ENCODE measurements at places on chromosomes 12 and 14.

DNA sequence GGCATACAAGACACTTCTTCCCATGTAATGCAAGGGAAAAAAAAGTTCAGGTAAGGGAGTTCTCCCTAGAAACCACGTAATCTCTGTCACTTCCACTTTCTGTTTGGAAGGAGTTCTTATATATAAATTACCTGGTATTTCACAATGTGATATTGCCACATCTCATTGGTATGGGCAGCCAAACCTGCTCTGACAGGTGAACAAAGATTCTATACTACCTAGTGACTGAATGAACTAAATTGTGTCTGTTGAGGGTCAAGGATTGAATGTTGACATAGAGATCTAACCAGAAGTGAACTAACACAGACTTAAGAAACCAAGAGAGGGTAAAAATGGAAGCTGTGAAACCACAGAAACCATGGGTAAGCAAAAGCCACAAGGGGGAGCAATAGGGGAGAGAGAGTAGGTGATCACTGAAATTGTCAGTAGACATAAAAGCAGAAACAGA, 161.3 kb downstream of the RPL10L start:
- DNase-seq, result no peak

DNA sequence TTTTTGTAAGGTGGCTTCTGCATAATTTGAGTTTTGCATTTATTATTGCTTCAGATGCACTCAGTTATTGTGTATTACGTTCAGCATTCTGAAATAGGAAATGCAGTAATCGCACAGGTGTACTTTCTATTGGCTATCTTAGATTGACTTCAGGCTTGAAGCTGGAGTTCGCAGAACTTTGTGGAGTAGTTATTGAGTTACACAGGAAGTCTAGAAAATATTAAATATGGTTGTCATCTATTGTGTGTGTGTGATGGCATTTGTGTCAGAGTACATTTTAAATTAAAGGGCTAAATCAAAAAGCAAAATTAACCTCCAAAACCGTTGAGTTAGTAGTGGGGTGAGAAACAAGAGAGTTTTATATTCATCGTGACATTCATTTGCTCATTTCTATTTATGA, 2.7 kb downstream of the ARID2 start:
- no peak for DNase-seq

- DNase-seq, result no peak
Observed at GRCh38 chr12:16359512-16360491, 12.4 kb downstream of the MGST1 start.

DNA sequence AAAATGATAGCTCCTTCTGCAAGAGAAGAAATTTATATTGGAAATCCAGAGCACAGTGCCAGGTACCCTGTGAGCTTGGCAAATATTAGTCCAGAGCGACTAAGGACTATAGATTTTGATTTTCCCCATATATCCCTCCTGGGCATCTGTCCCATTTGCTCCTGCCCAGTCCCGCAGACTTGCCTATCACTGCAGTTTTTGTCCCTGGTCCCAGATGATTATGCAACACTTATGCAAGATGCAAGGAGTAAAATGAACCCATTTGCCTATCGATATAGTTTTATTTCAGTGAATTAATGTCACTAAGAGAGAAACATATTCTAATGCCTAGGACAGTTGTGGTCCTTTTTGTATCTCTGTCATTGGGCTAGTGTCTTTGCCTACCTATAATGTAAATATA, 215.9 kb upstream of the BMP4 start:
- no peak for DNase-seq

GRCh38 chr14:70807898-70808415, 1.4 kb downstream of the MAP3K9 start:
- no peak for DNase-seq

DNA sequence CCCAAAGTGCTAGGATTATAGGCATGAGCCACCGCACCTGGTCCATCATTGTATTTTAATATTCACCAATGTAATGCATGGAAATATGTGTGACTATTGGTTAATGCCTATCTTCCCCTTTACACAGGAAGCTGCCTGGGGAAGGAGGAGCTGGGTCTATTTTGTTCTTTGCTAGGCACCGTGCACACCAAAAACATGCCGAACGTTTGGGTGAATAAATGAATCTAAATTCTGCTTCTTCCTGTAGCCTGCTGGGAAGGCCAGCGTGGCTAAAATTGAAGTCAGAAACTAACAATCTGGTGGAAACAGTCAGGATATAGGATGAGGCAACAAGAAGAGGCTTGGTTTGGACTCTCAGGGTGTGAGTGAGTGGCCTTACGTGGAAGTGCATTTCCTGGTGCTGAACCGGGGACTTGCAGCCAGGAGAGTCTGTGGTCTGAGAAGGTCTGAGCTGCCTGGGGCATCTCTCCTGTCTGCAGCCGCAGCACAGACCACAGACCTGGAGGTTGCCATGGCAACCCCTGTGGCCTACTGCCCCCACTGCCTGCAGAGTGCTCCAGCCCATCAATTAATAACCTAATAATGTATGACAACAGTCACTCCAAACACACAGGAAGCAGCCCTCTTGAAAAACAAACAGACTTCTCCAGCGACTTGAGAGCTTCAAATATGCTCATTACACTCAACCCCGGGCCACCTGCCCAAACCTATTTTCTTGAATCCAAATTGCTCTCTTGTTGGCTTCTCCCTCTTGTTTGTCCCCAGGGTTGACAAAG, 5.5 kb upstream of the GPR68 start:
- DNase-seq, result no peak

GRCh38 chr12:39538679-39539104, 80.9 kb downstream of the ABCD2 start:
- no peak for DNase-seq

- no peak for DNase-seq
Observed at GRCh38 chr14:67729072-67729885, 27.6 kb downstream of the RDH12 start.

- DNase-seq, result no peak
Observed at GRCh38 chr12:49827401-49828099, 663 bp downstream of the NCKAP5L start.

DNA sequence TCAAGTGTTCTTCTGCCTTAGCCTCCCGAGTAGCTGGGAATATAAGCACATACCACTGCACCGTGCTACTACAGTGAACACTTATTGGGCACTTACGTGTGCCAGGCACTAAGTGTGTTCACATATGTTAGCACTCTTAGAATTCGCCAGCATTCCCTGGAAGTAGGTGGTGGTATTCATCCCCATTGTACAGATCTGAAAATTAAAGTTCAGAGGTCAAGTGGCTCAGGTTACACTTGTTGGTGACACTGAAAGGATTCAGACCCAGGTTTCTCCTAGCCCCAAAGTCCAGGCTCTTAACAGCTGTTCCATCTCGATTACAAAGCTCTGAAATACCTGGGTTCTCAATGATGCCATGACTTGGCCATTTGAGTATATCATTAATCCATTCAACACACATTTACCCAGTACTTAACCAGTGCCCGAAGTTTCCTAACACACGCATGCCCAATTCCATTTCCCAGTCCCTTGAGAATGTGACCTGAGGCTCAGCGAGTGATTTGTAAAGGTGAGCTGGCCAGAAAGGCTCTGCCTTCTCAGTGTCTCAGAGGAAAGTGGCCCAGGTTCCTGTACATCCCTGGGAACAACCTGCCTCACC, 4.8 kb downstream of the MVK start:
- DNase-seq, result no peak

DNA sequence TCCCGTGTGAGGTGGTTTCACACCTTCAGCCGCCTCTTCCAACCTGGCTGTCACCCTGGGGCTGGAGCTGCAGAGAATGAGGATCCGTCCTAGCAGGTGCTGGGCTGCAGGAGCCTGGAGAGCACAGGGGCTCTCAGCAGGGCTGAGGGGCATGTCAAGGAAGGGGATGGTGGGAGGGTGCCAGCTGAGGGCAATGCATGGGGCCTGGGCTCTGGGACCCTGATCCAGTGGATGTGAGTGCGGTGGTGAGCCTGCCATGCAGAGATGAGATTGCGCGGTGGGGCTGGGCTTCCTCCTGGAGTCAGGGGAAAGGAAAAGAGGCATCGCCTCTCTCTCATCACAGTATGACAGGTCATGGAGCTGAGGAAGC, 31.5 kb downstream of the ANAPC7 start:
- DNase-seq, result no peak

- DNase-seq, result no peak
Observed at GRCh38 chr12:85468356-85469157, 188.5 kb downstream of the ALX1 start.

- no peak for DNase-seq
Observed at GRCh38 chr14:105041841-105042765, 21.2 kb upstream of the CDCA4 start.

- DNase-seq, result no peak
Observed at GRCh38 chr14:44112774-44113460, 394.2 kb downstream of the FSCB start.

GRCh38 chr12:128571906-128572810, 251.6 kb downstream of the SLC15A4 start:
- no peak for DNase-seq

- no peak for DNase-seq
Observed at GRCh38 chr14:103404032-103404918, 19.1 kb downstream of the MARK3 start.

DNA sequence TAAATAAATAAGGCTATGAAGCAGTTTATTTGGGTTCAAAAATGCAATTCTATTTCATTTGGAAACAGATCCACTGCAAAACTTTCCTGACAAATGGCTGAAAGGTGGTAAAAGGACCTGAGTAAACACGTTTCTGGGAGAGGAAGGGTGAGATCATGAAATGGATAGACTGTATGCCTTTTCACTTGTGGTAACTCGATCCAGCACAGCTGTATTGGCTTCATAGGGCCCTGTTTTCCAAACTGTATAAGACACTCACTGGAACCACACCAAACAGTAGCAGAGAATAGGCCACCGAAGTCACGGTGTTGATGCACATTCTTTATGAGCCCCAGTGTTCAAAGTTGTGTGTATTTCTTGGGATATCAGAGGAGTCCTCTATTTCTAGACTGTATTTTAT, 325.2 kb upstream of the DIO2 start:
- DNase-seq, result no peak

DNA sequence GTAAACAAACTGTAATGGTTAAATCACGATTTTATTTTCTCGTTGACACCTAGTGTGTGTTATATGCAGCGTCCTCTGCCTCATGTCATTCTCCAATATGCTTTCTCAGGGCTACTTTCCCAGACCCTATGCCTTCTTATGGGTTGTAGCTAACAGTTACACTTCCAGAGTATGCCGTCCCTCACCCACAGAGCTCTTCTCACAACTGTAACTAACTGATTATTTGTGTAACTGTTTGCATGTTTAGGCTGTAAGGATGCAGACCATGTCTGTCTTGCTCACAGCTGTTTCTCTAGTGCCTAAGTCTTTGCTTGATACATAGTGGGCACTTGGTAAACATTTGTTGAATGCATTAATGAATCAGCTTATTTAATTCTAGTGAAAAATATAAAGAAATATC, 417.5 kb downstream of the ZFP36L1 start:
- no peak for DNase-seq

DNA sequence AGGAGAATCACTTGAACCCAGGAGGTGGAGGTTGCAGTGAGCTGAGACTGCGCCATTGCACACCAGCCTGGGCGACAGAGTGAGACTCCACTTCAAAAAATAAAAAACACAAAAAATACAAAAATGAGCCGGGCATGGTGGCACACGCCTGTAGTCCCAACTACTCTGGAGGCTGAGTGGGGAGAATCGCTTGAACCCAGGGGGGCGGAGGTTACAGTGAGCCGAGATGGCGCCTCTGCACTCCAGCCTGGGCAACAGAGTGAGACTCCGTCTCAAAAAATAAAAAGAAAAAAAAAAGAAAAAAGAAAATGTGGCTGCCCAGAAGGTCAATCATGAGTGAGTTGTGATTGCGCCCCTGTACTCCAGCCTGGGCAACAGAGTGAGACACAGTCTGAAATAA, 9.2 kb downstream of the DNAJC22 start:
- DNase-seq, result peak; percentile 17

- no peak for DNase-seq
Observed at GRCh38 chr14:30525833-30526232, 33.1 kb upstream of the G2E3 start.

- DNase-seq, result no peak
Observed at GRCh38 chr12:115504306-115505290, 772.9 kb downstream of the MED13L start.

GRCh38 chr14:21257394-21257909, 11.8 kb downstream of the HNRNPC start:
- no peak for DNase-seq

DNA sequence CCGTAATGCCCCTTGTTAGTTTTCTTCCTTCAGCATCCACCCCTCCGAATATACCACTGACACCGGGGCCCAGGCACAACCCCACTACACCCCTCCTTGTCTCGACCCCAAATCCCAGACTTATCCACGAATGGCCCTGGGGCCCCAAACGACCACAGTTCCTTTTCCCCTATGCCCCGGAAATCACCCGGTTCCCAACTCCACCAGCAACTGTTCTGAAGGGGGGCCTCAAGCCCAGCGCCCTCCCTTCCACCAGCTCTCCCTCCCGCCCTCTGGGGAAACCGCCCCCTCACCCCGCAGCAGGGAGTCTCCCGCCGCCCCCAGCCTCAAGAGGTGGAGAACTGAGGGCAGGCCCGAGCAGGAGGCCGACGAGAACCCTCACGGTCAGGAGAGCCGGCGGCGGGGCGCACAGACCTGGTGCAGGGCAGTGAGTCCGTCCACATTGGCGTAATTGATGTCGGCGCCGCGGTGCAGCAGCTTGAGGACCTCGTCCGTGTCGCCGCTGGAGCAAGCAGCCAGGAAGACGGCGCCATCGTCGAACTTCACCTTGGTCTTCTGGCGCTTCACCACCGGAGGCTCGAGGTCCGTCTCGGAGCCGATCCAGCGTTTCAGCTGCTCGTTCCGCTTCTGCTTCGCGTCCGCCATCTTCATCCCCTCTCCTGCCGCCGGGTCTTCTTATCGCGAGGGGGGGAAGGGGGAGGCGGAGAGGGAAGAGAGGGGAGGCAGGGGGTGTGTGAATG, 446 bp downstream of the PPP1R12A start:
- DNase-seq, result peak; percentile 86

GRCh38 chr12:109652233-109652976, 61.2 kb upstream of the FAM222A start:
- DNase-seq, result no peak

DNA sequence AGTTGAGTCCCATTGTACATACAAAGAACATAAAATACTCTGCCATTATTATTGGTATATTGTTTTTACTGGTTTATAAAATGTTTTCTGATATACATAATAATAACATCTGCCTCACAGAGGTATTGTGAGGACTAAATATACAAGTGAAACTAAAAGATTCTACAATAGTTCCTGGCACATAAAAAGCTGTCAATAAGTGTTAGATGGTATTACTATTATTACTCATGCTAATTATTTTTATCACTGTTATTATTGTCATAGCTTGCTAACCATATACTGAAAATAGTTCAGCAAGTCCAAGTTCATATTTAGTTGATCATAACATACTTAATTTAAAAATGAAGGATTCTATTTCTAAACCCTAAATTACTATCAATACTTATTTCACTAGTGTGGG, 34.4 kb downstream of the BTG1 start:
- no peak for DNase-seq

DNA sequence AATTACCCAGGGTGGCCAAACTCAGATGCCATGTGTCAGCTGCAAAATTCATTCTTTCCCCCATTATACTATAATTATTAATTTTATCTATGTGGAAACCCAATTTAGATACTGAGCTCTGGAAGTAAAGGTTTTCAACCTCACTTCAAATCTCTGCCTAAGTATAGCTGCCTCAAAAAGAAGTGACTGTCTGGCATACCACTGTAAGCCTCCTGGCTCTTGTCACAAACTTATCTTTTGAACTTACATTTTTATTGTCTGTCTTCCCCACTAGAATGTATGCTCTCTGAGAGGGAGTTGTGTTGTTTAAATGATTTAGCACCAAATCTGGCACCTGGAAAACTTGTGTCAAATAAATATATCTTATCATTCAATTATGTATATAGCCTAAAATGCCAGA, 16.1 kb upstream of the PRICKLE1 start:
- DNase-seq, result no peak

GRCh38 chr12:93242154-93242972, 135.4 kb upstream of the NUDT4 start:
- DNase-seq, result no peak
